ENCODE measurements at places on chromosomes 7 and 10.
A peak's percentile ranks its signal among the peaks of the same experiment; 100 is the strongest.

- no peak for DNase-seq
Measured at GRCh38 chr7:77208416-77208815, 8.8 kb upstream of the FGL2 start.

- no peak for DNase-seq
Measured at GRCh38 chr7:108164946-108165345, 34.8 kb upstream of the LAMB4 start.

- DNase-seq: no peak
Measured at GRCh38 chr7:34198231-34198641, 292.9 kb downstream of the BMPER start.

GRCh38 chr10:133159950-133160825, at the start of gene KNDC1:
TSS of gene KNDC1 (plus strand) at chr10:133160219. CDS start at chr10:133160468, 249 bp downstream.
- DNase-seq: peak; percentile 8

- no peak for DNase-seq
Measured at GRCh38 chr7:107185716-107186115, 16.9 kb downstream of the HBP1 start.

DNA sequence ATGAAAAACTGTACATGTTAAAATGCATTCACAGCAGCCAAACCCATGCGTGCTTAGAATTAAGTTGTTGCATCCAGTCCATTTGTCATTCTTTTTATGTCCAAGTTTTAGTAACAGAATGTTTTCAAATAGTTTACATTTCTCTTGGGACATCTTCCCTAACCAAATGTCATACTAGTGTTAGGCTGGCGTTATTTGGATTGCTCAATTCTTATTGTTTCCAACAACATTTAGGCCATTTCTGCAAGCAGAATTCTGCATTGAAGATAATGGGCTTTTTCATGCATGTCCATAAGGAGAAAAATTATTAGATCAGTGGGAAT, 203.0 kb downstream of the HIBADH start:
- DNase-seq: no peak

DNA sequence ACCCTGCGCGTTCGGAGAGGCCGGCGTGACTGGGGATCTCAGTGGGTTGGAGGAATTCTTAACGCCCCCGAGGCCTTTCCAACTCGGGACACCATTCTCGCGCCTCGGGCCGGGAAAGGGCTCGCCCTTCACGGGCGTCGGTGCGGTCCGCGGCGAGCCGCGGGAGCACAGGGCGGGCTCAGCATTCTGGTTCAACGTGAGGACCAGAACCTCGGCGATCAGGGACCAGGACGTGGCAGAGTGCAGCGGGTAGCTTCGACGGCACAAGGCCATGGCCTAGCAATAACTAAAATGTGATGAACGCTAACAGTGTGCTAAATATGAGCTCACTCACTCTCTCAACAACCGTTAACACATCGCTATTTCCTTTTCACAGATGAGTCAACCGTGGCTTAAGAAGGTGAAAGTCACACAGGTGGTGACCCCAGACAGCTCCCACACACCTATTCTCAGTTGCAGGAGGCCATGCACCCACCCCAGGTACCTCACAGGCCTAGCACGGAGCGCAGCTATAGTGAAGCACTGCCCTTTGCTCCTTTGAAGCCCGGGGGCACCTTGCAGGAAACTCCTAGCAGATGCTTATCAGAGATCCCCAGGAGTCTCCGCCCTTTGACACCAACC, 4.5 kb upstream of the EMX2 start:
- peak; percentile 5 for DNase-seq

GRCh38 chr7:64685741-64686140, 19.8 kb downstream of the ZNF107 start:
- DNase-seq: no peak

- no peak for DNase-seq
Measured at GRCh38 chr10:103916254-103916653, 1.7 kb downstream of the STN1 start.

DNA sequence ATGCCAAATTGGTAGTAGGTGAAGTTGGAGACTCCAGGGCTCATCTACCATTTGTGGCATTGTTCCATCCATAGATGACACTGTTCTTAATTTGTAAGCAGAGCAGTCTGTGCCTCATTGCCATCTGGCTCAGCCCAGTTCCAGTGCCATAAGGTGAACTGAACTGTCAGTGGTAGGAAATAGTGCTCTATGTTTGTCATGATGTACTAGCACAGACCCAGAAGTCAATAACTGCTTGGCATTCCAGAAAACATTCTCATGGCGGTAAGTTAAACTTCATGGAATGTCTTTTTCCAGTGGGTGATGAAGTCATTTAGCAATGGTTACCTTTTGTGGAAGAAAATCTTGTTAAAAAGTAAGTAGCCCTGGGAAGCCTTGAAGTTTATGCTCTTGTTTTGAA, 302.7 kb downstream of the SUGCT start:
- no peak for DNase-seq

DNA sequence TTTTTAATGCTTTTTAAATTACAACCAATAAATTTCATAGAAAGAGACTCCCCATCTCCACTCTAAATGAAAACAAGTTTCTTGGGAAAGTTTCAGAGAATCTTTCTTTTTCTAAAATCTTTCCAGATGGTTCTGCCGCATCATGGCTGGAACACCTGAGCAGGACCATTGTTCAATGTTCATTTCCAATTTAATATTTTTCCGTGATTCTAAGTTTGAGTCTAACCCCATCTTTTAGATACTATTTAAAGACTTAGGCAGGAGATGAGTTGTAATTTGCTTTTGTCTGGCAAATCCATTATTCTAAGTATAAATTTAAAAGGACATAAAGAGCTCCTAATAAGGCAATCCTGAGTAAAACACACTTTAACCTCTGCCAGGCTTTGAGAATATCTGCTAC, 325.2 kb downstream of the BICC1 start:
- DNase-seq: no peak

DNA sequence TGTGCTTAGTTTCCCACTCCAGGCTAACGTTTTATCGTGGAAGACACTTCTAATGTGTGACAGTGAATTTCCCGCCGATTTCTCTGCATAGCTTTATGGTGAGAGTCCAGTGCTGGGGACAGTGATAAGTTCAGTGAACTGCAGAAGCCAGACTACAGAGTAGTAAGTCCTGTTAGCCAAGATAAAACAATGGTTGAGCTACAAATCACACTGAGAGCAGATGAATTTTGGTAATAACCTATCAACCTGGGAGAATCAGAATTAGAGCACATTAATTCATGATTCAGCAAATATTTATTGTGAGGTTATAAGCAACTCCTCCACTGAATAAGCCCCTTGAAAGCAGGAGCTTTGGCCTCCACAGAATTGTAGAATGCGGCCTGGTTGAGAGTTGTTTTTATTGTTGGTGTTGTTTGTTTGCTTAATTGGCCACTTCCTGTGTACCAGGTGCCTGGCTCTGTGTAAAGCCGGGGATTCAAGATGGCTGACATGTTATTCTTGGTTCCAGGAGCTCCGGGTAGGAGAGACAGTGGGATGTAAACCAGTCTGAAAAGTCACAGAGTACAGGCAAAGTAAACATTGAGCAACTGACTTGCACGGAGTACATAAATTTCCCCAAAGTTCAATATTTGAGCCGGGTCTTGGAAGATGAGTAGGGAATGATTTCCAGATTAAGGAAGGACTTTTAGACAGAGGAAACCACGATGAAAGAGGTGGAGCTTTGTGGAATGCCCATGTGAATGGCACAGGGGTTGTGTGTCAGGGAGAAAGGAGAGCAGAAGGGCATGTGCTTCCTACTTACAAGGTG, 112.7 kb downstream of the SNX10 start:
- no peak for DNase-seq

GRCh38 chr7:77399816-77400215, 16.3 kb downstream of the GSAP start:
- no peak for DNase-seq

GRCh38 chr10:55144001-55144400, 343.0 kb upstream of the PCDH15 start:
- no peak for DNase-seq

GRCh38 chr7:127803626-127804025, 151.6 kb downstream of the SND1 start:
- DNase-seq: no peak

DNA sequence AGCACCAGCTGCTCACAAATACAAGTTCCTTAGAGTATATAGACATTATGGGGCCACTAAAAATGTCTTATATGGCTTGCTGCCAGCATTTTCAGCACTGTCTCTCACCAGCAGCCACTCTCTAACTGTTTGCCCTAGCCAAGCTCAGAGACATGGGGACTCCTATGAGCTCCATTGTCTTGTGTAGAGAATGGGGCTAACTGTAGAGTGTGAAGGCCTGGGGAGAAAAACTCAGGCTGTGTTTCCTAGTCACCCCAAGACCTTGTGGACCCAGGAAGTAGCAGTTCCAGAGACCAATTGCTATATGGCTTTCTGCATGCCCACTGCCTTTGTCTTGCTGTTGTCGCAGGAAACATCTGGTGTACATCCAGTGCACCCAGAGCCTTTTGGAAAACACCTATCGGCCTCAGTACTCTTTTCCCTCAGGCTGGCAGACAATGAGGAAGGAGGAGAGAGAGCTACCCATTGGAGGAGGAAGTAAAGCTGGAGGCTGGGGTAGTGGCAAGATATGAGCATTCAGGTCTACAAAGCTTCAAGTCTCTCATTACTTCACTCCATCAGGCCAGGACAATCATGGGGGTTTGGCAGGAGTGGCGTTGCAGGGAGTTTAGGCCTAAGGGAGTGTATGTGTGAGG, 28.4 kb downstream of the ENTPD1 start:
- DNase-seq: no peak

GRCh38 chr7:157712666-157713235, 375.9 kb downstream of the DNAJB6 start:
- DNase-seq: no peak

DNA sequence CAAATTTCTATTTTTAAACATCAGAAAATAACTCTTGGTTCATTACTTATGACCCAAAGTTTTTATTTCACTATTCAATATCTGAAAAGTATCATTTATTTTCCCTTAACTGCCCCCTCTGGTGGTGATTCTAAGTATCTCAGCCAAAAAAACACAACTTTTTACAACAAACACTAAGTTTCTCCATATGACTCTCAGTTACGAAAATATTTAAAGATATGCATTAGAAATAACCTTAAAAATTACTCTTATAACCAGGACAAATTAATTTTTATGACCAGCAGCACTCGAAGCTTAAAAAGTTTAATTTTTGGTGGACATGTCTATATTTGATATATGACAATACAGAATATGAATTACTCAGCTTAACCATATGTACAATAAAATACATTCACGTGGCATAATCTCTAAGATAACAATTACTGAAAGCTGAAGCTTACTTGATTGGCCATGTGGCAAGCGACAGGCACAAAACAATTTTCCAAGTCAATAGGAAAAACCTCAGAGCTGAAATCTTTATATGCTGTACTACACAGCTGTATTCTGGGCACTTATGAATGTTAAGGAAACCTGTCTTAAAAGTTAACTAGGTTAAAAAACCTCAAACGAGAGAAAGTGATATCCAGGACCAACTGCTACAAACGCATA, 2.3 kb downstream of the HNRNPA2B1 start:
- peak; percentile 41 for DNase-seq

- DNase-seq: no peak
Measured at GRCh38 chr7:87426160-87426559, 49.3 kb downstream of the ABCB4 start.

GRCh38 chr7:142668495-142668894, 80.8 kb upstream of the PRSS1 start:
- DNase-seq: no peak

GRCh38 chr7:110417611-110418010, 673.3 kb upstream of the LRRN3 start:
- no peak for DNase-seq

GRCh38 chr10:103923502-103923901, 5.5 kb upstream of the STN1 start:
- DNase-seq: no peak

- no peak for DNase-seq
Measured at GRCh38 chr7:30104157-30104556, 30.6 kb upstream of the MTURN start.

GRCh38 chr10:48384699-48384982, 78.2 kb downstream of the MAPK8 start:
- DNase-seq: no peak

- DNase-seq: no peak
Measured at GRCh38 chr10:33056828-33057596, 99.0 kb upstream of the ITGB1 start.

- DNase-seq: no peak
Measured at GRCh38 chr10:132461683-132462231, 64.8 kb downstream of the PWWP2B start.

DNA sequence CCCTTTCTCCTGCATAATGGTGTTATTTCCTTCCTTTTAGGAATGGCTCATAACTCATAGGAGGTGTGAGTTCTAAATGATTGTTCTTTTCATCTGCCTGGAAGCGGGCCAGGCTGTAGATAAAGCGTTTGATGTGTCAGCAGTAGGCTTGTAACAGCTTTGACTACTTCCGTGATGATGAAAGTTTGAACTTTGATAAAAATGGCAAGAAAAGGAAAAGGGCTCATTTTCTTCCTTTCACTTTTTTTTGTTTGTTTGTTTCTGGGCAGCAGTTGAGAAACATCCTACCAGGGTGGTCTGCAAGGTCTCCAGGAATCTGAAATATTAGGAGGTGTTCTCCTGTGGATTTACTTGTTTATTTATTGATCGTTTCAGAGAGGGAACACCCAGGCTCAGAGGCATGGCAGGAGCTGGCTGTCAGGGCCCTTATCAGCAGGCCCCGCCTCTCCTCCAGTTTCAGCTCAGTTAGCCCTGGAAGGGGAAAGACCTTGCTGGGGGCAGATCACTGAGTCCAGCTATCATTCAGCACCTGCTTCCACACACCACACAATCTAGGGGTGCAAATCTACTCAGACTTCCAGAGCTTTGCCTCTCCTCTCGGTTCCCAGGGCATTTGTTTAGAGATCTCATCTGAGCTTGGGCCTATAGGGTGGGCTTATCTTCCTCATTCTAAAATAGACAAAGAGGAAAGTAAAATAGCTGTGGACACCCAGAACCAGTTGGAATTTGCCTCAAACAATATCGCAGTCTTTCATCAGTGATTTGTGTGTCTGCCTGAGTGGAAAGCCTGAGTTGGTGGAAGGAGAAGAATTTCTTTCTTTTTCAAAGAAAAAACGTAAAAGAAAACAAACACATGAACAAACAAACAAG, 130.9 kb downstream of the BMPER start:
- DNase-seq: no peak

DNA sequence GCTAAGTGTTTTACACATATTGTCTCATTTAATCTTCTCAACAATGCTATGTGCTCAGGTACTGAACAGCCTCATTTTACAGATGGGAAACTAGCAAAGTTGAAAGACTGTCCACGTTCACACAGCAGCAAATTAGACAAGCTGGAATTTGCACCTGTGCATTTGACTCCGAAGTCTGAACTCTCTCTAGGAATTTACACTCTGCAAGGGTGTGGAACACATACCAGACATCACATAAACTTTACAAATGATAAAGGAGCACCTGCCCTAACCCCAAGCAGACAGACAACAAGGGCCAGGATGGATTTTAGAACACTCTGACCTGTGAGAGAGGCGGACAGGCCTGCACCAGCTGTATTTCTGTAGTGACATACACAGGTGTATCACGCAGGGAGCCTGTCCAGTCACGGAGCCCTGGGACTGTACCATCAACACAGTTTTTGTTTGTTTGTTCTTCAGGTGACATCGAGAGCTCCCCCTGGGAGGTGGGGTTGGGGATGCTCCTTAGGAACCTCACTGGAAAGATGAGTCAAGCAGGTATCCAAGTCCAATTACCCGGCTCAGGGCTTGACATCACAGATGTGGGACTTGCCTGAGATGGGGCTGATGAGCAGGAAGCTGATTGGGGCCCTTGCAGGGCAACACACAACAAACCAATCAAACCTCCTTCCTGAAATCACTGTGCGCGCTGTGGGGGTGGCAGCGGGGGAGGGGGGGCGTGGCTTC, 31.0 kb downstream of the MKI67 start:
- no peak for DNase-seq

GRCh38 chr10:62733654-62734293, 70.7 kb upstream of the ADO start:
- no peak for DNase-seq

All from hematopoietic multipotent progenitor cell (in vitro differentiated cells).